ENCODE measurements at places on chromosomes 5 and 9. TPM values are rescaled to one million over a fixed set of nuclear protein-coding genes. Genes with fewer than 3 reads are reported as not detected.

MLANA gene
- not detected for total RNA-seq

CER1 gene
- total RNA-seq = 0.53 TPM

PIP5K1B gene
- total RNA-seq = 10.2 TPM

TTLL11 gene
- total RNA-seq = 6.8 TPM

LOX gene
- total RNA-seq = 98.2 TPM

CNTFR gene
- total RNA-seq = 2.1 TPM

G3BP1 gene
- total RNA-seq = 143 TPM

FOXD4 gene
- total RNA-seq = 0.30 TPM

ADRA1B gene
- 2.6 TPM for total RNA-seq

NIPAL4 gene
- total RNA-seq = not detected

SLIT3 gene
- 43.8 TPM for total RNA-seq

GABRP gene
- 91.4 TPM for total RNA-seq

PCDHA1 gene
- 0.04 TPM for total RNA-seq

PCDHGC4 gene
- 1.5 TPM for total RNA-seq

KCNN2 gene
- 3.9 TPM for total RNA-seq

SPATA31C1 gene
- not detected for total RNA-seq

PRDM9 gene
- total RNA-seq = 0.56 TPM

HSD17B3 gene
- 2.5 TPM for total RNA-seq

ACOT12 gene
- 10.2 TPM for total RNA-seq

SARDH gene
- 9.8 TPM for total RNA-seq

SHOC1 gene
- 0.37 TPM for total RNA-seq

MACROH2A1 gene
- 311 TPM for total RNA-seq

PNPLA7 gene
- total RNA-seq = 0.56 TPM

DOK3 gene
- 3.5 TPM for total RNA-seq

GRIA1 gene
- 0.50 TPM for total RNA-seq

PCDHGB4 gene
- 20.9 TPM for total RNA-seq

GCNT1 gene
- total RNA-seq = 59.3 TPM

SPATA31D4 gene
- not detected for total RNA-seq

OTP gene
- not detected for total RNA-seq

CDH9 gene
- 2.2 TPM for total RNA-seq

PCDHGA1 gene
- 0.33 TPM for total RNA-seq

MCTP1 gene
- total RNA-seq = 8.7 TPM

C9orf152 gene
- total RNA-seq = 1.2 TPM

SLC23A1 gene
- 19.6 TPM for total RNA-seq

RMRP gene
- total RNA-seq = 3,174 TPM

LMX1B gene
- not detected for total RNA-seq

RASGEF1C gene
- total RNA-seq = not detected

EIF4EBP3 gene
- total RNA-seq = 2.7 TPM

C5orf34 gene
- 4.5 TPM for total RNA-seq

OR2Y1 gene
- not detected for total RNA-seq

SH3GL2 gene
- 5.0 TPM for total RNA-seq

BAAT gene
- 41.8 TPM for total RNA-seq

CYLC2 gene
- not detected for total RNA-seq

CHD1 gene
- total RNA-seq = 81.4 TPM

STARD4 gene
- 129 TPM for total RNA-seq

FGF1 gene
- 0.23 TPM for total RNA-seq

ABCA1 gene
- 76.1 TPM for total RNA-seq

HNRNPA0 gene
- 25.9 TPM for total RNA-seq

CCDC127 gene
- total RNA-seq = 4.8 TPM

All from hepatocyte (in vitro differentiated cells).